Activated T-helper 1 cell treated with anti-CD3 and anti-CD28 coated beads, Interleukin-2, amount 50 U/mL, for 16 hours (primary cell): ENCODE measurements at places on chromosomes 11 and 22.

GRCh38 chr11:85705800-85706199 lies 19.8 kb upstream of the CCDC89 start:
- DNase-seq = no peak

DNA sequence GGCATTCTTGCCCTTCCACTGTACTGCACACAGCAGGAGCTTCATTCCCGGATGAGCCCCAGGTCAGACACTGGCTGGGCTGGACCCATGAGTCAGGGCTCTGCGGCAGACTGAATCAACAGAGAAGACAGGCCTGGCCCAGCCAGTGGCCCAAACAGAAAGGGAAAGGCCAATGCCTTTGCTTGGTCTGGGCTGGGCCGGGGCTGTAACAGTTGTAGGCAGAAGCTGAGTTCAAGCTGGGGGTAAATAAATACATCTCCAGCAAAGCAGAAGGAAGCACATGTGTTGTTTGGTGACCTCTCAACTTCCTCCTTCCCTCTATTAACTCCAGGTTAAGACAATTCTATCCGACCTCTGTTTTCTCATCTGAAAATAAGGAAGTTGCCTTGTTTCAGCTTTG lies 1.8 kb upstream of the SMIM35 start:
- no peak for DNase-seq

DNA sequence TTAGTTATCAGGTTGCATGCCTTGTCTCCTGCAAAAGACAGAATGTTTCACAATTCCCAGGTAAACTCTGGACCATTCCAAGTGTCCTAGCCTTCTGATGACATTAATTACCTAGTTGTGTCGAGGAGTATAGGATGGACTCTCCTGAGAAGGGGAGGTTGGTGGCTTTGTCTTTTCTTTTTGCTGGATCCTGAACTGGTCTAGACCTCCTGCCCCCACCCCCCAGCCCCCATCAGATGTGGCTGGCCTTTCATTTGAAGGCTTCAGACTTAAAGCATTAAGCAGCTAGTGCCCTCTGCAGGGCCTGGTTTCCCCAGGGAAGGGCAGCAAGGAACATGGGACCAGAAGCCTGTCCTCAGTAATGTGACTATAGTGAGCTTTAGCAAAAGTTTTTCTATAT lies 9.7 kb downstream of the MCAM start:
- DNase-seq = no peak

DNA sequence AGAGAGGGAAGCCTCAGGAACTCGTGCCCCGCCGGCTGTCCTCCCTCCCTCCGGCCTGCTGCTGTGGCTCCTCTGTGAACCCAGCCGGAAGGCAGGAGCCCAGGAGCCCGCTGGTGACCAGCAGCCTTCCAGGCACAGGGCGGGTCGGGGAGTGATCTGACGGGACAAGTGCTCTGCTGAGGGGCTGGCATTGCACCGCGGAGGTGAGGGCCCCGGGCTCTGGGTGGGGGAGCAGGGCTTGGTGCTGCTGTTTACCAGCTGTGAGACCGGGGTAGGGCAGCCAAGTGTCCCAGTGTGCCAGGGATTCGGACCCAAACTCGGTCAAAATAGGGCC lies 53.3 kb downstream of the FLRT1 start:
- DNase-seq = no peak

DNA sequence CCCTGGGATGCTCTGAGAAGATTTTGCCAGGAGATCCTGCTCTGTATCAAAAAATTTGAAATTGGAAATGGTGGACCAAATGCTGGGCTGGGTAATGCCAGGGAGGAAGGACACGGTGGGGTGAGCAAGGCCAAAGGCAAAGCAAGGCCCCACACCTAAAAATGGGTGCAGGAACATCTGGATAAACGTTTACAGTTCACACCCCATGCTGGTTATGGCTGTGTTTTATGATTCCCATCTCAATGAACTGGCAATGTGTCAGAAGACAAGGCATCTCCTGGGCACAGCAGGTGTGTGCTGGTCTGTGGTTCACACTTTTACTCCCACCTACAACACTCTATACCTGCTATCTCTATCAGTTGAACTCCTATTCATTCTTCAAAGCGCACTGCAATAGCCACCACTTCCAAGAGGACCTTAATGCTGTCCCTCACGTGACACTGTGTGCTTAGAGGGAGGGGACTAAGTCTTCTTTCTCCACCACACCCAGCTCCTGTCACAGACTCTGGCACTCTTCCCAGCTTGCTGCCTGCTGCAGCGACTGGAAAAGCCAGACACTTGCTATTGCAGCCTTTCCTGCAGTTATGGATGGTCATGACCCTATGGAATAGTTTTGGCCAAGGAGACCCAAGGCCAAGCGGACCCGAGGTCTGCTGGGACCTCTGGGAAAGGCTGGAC lies 277.5 kb downstream of the CTTN start:
- DNase-seq = no peak

- DNase-seq = no peak
These were observed 18.7 kb upstream of the BID start for GRCh38 chr22:17792854-17793434.

DNA sequence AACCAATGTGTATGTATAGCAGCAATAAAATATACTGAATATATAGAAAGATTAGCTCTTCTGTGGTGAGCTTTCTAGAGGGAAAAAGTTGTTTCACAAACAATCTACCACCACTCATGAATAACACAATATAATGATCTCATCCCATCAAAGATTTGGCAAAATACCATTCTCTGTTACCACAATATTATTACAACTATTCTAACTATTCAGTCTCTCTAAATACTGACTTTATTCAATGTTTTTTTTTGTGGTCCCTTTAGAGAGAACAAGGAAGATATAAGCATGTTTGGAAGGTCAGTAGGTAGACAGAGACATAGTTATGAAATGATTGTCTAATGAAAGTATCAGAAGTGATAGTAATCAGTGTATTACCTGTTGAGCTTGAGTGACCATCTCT lies 7.8 kb downstream of the CCDC90B start:
- DNase-seq = no peak

DNA sequence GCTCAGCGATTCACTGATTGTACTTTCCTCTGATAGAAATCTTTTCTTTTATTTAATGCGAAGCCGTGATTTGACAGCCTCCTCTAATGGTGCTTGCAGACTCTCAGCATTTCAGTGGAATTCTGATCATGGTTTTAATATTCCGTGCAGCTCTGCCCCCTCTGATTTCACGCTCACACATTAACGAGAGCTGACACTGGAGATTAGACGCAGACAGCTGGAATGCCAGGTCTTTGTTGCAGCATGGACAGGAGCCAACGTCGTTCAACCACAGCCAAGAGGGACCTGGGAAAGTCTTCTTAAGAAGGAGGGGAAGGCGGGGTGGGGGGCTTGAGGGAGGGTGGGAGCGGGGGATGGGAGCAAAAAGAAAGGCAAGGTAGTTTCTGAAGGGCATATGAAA lies 186.4 kb downstream of the BLID start:
- no peak for DNase-seq

DNA sequence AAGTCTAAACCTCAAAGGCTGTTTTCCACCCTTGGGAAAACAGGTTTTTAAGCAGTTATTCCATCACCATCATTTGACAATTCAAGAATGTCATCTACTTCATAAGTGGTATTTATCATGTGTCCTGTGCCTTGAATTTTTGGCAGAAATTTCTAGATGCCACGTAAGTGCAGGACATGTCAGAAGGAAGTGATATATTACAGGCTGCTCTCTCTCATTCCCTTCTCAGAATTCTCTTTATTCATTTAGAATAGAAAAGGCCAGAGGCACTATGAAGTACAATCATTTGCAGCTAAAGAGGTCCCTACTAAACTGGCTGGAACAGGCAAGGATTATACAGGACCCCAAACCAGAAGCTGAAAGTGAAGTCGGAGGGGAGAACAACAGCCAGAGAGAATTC lies 11.9 kb downstream of the RBFOX2 start:
- no peak for DNase-seq

- DNase-seq = no peak
These were observed 76.6 kb upstream of the SLC25A18 start for GRCh38 chr22:17486719-17487118.

- DNase-seq = no peak
These were observed 60.3 kb downstream of the NELL1 start for GRCh38 chr11:20729597-20730105.

GRCh38 chr11:1946812-1947484 lies at the start of gene MRPL23:
TSS of gene MRPL23 (plus strand) at chr11:1947332. CDS start at chr11:1947363, 31 bp downstream.
- no peak for DNase-seq

DNA sequence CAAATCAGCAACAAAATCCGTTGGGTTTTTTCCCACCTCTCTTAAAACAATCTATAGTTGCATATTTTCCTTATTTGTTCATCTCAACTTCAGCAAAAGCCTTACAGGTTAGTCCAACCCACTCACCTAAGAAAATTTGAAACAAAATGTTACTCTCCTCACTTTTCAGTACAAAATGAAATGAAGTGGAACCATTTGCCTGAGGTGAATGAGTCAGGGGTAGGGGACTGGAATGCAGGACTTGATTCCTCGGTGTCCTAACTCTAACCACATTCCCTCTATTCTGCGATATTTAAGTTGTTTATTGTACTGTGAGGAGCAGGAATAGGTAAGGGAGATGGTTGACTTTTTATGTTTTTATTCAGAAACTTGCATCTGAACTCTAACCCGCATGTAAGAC lies 16.4 kb downstream of the ATP5MG start:
- no peak for DNase-seq

GRCh38 chr11:11807811-11808782 lies 33.7 kb upstream of the USP47 start:
- no peak for DNase-seq

DNA sequence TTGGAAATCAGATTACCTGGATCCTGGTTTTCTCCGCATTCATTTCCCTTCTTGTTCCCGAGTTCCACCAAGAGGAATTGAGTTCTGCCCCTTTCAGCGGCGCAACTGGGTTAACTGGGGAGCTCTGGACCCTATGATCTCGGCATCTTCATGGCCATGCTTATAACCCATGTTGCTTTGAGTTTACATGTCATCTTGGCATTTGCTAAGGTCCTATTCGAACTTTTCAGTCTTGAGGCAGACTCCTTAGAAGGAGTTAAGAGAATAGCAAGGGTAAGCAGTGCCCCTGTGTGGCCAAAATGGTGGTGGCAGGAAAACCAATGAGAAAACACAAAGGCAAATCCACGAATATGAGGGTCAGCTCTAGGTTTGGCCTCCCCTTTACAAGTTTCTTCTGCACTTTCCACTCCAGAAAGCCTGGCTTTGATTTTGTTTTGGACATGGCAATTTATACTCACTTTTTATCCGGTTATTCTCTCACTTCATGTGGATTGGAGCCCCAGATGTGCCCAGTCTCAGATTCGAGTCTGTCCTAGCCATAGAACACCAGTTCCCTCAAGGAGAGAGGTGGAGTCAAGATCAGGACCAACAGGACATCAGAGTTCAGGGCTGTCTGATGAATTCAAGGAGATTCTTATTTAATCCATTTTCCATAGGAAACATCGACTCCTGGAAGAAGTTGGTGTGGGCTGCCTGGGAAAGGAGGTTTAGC lies 55.3 kb upstream of the FBXO3 start:
- DNase-seq = peak; percentile 17

DNA sequence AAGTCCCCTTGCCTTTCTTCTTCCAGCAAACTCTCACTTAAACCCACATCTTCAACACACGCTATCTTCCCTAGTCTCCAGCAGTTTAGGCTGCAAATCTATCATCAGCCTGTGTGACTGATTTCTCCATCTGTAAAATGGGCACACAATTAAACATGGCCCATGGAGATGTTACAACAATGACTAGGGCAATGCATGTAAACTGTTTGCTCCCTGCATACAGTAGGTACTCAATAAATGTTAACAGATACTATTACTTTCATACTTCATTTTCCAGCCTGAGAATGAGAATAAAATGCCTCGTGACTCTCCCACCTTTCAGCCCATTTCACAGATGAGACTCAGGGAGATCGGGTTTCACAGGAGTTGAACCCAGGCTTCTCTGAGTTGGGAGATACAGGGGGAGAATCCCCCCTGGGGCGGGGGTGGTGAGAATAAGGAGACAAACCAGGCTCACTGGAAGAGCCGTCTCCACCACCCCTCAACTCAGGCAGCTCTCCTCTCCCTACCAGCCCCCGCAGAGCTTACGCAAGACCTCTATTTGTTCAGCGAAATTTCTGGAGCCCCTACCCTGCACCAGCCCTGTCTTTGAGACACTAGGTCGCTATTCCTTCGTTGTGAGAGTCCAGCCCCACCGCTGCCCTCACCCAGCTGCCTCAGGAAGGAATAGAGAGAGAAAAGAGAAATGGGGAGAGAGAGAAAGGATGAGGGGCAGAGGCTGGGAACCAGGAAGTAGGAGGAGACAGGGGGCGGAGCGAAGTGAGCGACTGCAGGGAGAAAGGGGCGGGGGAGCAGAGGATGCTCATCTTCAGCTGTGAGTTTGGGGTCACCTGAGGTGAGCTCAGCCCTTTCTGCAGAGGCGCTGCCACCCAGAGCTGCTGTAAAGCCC lies 42.1 kb upstream of the KLHL35 start:
- peak; percentile 35 for DNase-seq

- no peak for DNase-seq
These were observed 7.8 kb upstream of the GTSE1 start for GRCh38 chr22:46288846-46289243.

DNA sequence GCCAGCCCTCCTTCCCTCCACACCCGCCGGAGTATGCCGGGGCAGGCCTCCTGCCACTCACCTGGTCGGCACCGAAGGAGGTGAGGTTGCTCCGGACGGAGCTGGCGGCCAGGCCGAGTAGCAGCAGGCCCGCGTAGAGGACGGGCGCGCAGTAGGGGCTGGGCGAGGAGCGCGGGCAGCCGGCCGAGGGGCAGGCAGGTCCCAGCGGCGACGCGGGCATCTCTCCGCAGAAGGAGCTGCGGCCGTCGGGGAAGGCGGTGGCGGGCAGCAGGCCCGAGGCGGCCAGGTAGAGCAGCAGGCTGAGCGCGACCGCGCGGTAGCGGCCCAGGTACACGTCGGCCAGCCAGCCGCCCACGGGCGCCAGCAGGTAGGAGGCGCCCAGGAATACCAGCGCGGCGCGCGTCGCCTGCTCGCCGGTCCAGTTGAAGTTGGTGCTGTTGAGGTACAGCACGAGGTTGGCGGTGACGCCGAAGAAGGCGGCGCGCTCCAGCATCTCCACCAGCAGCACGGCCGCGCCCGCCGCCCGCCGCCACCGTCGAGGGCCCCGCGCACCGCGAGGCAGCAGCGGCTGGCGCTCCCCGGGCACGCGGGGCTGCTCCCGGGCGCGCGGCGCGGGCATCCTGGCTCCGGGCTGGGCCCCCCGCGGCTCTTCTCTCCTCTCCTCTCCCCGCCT lies 907 bp downstream of the SLC15A3 start:
- DNase-seq = no peak

GRCh38 chr11:75450826-75451821 lies 18.1 kb upstream of the KLHL35 start:
- DNase-seq = no peak

DNA sequence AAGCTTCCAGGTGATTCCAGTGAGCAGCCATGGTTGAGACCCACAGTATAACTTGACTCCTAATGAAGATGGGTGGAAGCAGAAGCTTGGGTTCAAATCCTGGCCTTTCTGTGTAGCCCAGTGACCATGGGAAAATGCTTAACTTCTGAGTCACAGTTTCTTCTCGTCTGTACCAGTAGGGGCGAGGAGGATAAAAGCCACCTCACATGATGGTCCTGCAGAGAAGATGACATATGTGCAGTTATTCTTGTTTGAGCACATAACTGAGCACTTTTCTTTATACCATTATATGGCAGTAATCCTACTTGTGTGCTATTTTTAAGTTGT lies 4.9 kb downstream of the TMEM109 start:
- no peak for DNase-seq

- no peak for DNase-seq
These were observed 4.4 kb upstream of the MMP1 start for GRCh38 chr11:102802341-102802740.
